ENCODE measurements at places on chromosomes 16 and 17.
A peak's percentile ranks its signal among the peaks of the same experiment; 100 is the strongest.

DNA sequence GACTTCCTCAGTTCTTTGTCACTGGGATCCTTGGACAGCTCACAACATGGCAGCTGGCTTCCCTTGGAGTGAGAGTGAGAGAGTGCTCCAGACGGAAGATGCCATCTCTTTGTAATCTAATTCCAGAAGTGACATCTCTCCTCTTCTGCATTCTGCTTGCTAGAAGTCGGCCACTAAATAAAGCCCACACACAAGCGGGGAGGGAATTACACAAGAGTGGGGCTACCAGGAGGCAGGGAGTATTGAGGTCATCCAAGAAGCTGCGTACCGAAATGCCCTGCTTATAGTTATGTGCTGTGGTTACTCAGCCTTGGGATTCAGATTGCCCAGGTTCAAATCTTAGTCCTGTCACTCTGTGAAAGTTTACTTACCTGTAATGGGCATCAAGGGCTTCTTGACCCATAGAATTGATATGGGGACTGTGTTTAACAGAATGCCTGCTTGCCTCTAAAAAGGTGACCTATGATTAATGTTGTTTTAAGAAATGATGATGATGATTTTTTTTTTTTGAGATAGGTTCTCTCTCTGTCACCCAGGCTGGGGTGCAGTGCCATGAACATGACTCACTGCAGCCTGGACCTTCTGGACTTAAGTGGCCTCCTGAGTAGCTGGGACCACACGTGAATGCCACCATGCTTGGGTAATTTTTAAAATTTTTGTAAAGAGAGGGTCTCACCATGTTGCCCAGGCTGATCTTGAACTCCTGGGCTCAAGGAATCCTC is 120.9 kb upstream of the HS3ST2 start:
- no peak for DNase-seq

DNA sequence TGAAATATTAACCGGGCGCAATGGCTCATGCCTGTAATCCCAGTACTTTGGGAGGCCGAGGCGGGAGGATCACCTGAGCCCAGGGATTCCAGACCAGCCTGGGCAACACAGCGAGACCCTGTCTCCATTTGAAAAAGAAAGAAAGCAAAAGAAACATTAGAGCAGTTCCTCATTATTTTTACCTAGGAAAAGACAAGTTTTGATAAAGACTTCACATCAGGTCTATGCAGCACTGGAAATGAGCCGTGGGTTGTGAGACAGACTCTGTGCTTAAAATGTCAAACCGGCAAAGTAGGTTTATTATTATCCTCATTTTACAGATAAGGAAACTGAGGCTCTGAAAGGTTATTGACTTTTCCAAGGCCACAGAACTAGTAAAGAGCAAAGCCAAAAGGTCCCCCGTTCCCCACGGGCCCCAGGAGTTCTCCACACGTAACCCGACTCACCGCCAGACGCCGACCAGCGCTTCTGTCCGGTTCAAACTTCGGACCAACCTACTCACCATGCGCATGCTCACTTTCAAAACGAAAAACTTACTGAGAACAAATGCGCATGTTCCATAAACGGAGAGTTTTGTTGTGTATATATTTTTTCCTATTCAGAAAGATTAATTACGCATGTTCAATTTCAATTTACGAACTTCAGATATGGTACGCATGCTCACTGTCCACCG is 356 bp downstream of the TUBD1 start:
- DNase-seq: no peak

DNA sequence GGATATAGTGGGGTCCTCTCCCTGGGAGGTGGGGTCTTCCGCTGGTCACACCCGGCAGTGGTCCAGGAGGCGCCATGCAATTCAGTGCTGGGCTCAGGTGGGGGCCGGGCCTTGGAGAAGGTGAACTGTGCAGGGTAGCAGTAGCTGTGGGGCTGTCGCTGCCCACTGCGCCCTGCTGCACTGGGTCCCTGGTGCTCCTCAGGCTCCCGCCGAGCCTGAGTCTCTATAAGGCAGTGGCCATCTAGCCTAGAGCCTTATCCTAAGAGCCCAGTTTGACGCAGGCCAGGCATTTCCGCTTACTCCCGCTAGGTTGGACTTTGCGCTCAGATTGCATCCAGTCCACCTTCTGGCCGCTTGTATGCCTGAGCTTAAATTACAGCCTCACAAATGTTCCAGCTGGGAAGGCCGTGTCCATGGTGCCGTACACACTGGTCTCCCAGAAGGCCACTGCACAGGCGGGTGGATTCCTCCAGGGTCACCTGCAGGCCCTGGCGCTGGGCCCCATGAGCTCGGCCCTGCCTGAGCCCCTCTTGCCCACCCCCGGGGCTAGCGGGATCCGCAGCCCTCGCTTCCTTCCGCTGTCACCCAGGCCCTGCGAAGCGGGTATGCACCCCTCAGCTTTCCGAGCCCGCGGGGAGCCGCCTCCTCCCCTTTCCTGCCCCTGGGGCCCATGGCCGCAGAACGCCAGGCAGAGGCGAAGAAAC is 1762.2 kb downstream of the TP53TG3F start:
- no peak for DNase-seq

DNA sequence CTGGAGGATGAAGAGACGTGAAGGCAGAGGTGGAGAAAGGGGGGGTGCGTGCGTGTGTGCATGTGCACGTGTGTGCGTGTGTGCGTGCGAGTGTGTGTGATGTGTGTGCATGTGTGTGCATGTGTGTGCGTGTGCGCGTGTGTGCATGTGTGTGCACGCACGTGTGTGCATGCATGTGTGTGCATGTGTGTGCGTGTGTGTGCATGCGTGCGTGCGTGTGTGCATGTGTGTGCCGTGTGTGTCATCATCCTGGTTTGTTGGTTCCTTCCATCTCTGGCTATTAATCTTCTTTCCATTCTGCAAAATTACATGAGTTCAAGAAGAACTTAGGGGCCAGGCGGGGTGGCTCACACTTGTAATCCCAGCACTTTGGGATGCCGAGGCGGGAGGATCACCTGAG is 17.0 kb upstream of the RPL38 start:
- DNase-seq: no peak

DNA sequence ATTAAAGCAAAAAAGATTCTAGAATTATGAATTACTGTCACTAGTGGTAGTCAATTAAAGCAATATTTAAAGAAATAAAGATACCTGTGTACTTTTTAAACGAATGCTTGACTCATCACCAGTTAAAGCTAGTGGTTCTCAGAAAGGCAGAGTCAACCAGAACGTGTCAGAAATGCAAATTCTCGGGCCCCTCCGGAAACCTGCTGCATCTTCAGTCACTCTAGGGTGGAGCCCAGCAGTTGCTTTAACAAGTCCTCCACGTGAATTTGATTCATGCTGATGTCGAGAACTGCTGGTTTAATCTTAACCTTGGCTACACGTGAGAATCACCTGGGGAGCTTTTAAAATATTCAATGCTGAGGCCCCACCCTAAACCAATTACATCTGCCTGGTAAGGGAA is 169.8 kb upstream of the SDK2 start:
- DNase-seq: no peak

GRCh38 chr16:1980770-1981087 is 540 bp downstream of the NOXO1 start:
- no peak for DNase-seq

DNA sequence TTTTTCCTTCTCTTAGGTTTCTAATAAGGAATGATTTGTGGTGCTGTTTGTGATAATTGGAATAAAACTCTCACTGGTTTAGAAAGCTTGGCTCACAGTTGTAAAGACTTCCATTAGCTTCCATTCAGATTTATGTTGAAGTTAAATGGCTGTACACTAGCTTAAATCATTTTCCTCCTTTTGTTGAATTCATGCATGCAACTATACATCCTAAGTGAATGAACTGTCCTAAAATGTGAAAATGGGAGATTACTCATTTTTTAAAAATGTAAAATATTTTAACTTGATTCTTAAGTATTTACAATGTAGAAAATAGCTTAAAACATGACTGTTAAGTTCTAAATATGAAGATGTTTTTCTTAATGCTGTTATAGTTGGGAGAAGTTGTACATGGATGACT is 15.2 kb downstream of the PRKCA start:
- DNase-seq: no peak

GRCh38 chr16:74264811-74265210 is 31.8 kb upstream of the PSMD7 start:
- DNase-seq: no peak

DNA sequence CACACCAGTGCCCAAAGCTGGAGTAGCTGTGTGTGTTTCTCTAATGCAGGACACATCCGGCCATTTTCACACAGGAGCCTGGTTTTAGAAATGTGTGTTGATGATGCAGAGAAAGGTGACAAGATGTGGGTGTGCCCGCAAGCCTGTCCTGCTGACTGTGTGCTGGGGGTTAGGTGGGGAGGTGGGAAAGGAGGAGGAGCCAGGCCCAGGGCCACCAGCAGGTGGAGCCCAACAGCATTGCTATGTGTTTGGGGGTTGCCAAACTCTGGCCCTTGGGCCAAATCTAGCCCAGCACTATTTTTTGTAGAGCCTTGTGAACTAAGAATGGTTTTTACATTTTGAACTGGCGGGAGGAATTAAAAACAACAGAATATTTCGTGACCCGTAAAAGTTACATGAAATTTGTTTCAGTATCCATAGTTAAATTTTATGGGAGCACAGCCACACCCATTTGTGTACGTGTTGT is 61.7 kb upstream of the LGALS9 start:
- DNase-seq: no peak

DNA sequence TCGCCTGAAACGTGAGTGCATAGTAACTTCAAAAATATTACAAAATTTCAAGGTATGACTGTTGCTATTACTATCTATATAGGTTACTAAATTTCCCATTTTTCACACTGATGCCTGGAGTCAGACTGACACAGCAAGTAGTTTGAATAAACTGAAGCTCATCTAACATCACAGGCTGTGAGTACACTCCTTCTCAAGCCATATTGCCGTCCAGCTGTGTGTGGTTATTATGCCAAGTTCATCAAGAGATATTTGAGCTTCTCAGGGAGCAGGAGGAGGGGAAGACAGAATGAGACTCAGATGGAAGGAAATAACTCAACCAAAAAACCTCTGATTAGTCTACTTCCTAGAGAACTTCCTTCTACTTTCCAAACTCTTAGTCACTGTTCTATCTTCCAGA is 473.9 kb downstream of the TOX3 start:
- no peak for DNase-seq

- DNase-seq: no peak
Observed at GRCh38 chr17:16406742-16407674, 8.4 kb upstream of the TRPV2 start.

DNA sequence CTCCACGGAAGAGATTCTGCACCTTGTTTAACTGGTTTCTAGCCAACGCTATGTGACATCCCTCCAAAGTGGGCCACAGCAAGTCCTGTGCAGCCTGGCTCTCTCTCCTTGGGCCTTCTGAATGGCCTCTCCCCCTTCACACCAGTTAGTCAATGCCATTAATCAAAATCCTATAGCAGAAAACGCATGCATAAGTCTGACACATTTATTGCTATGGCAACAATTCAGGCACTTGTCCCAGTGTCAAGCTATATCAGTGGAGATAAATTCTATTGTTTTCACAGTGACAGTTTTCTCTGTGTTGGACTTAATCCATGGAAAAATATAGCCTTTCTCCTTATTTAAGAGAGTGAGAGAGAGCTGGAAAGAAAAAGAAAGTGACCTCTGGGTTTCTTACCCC is 87.2 kb upstream of the TOX3 start:
- no peak for DNase-seq

DNA sequence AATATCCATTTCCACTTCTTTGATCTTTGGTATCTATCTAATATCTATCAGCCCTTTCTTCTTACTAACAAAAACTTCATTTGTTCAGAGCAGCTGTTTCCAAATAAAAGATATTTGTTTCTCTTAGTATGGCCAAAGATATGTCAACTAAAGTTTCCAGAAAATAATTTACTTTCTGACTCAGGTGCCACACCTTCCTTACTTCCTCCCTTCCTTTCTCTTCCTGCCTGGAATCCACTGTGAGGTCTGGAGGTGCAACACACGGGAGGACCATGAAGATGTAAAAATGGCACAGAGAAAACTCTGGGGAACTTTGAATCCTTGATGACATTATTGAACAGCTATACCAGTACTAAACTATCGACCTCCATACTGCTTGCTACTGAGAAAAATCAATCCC is 14.0 kb downstream of the MED13 start:
- DNase-seq: no peak

- DNase-seq: no peak
Observed at GRCh38 chr16:29816694-29817441, 916 bp downstream of the PAGR1 start.

DNA sequence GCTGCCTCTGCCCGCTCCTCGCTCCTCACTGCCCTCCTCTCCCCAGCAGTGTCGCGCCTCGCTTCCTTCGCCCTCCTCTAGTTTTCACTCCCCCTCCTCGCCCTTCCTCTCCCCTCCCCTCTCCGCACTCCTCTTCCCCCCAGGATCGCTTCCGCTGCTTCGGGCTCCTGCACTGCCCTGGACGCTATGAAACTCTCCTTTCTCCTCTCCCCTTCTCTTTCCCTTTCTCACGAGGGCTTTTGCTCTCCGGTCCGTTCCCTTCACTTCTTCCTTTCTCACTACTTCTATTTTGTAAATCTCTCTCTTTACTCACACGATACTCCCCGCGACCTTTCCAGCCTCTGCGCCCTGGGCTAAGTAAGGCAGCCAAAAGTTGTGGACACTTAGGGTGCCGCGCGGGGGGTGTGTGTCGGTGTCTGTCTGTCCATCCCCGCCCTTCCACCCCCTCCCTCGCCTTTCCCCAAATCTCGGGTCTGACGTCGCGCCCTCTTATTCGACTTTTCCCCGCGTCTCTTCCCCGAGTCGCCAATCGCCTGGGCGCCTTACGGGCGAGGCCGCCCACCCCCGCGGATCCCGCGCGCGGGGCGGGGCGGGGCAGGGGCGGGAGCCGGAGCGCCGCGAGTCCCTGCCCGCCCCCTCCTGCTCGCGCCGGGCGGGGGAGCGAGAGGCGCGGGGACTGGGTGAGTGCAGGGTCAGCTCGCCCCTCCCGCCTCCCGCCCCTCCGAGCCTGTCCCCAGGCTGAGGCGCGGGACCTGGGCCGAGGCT is at the start of gene IRX3:
TSS of gene IRX3 (minus strand) at position 422 of the 765 bp plus-strand sequence. CDS start 737 bp downstream, outside the sequence.
- peak; percentile 0 for DNase-seq

DNA sequence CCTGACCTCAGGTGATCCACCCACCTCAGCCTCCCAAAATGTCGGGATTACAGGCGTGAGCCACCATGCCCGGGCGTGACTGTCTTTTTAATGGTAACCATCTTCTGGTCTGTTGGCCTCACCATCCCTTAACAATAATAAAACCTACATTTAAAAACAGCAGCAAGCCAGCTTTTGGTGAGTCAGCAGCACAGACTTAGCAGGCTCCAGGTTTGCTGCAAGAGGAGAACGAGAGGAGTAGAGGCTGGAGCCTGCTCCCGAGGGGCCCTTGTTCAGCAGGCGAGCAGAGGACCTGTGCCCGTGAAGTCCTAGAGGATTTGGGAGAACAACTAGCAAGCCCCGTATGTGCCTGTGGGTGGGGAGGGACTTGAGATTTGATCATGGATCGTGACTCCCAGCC is 35.7 kb downstream of the MYH13 start:
- no peak for DNase-seq

- no peak for DNase-seq
Observed at GRCh38 chr17:34173241-34173640, 81.8 kb upstream of the CCL2 start.

GRCh38 chr17:64412944-64413381 is 22.3 kb upstream of the PECAM1 start:
- DNase-seq: no peak

All from NCI-H187 treated with DMSO at 0.1 percent for 48 hours (cell line).